Sigmoid colon (tissue), 7 donors: ENCODE measurements at places on chromosomes 2 and 18. TPM values are rescaled to one million over a fixed set of nuclear protein-coding genes. Genes with fewer than 3 reads are reported as not detected.

Gene OTX1
- total RNA-seq = not detected

Gene SETBP1
- total RNA-seq = 67.9 TPM

Gene C2orf72
- total RNA-seq = 0.36 TPM

Gene EFHD1
- 8.7 TPM for total RNA-seq

Gene ALK
- total RNA-seq = 1.1 TPM

Gene SOX11
- 3.1 TPM for total RNA-seq

- H3K27me3 ChIP-seq = no peaks in the 10 kb centered on the region
- no peaks in the 10 kb centered on the region for H3K36me3 ChIP-seq
- DNase-seq = no peak
- H3K4me3 ChIP-seq = no peak overlapping the region
- no peaks in the 10 kb centered on the region for H3K4me1 ChIP-seq
- H3K27ac ChIP-seq = no peak overlapping the region
These were observed 2039.2 kb upstream of the CELF4 start for GRCh38 chr18:39604836-39605235.

GRCh38 chr2:126635281-126635680 is 20.7 kb upstream of the GYPC start:
- no peaks in the 10 kb centered on the region for H3K27me3 ChIP-seq
- DNase-seq = no peak
- H3K27ac ChIP-seq = no peak overlapping the region
- H3K4me1 ChIP-seq = no peaks in the 10 kb centered on the region
- H3K4me3 ChIP-seq = no peak overlapping the region

DNA sequence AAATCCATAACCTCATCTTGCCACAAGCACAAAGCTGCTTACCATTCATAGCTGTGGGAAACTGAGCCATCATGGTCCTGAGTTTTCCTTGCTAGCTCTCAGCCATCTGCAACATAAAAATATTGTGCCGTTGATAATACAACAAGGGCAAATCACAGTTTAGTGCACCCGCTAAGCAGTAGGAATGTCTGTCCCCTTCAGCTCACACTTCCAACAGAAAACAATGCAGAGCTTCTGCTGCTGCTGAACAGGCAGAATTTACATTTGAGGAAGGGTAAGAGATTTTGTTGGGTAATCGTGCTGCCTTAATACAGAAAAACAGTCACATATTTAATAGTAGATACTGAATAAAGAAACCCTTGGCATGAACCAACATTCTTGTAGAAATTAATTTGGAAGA is 32.3 kb downstream of the ITSN2 start:
- no peak overlapping the region for H3K4me3 ChIP-seq
- H3K27ac ChIP-seq = no peak overlapping the region
- H3K36me3 ChIP-seq = no peaks in the 10 kb centered on the region
- DNase-seq = no peak
- no peaks in the 10 kb centered on the region for H3K4me1 ChIP-seq

DNA sequence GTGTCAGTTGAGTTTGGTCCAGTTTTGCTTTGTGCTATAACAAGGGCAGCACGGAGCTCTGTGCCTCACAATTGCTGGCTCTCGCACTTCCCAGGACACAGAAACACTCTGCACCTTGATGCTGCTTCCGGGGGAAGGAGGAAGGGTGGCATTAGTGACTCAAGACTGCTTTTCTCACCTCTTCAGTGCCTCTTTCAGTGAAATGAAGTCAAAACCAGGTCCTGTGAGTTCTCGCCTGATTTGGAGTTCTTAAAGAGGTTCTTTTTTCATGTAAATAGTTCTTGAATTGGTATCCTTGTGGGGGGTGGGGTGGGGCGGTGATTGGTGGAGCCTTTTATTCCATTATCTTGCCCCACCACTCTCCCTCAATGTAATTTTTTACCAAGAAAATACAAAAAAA is 91.5 kb upstream of the MYT1L start:
- no peak for DNase-seq
- H3K27ac ChIP-seq = no peak overlapping the region
- H3K36me3 ChIP-seq = no peaks in the 10 kb centered on the region
- H3K27me3 ChIP-seq = no peaks in the 10 kb centered on the region
- H3K4me1 ChIP-seq = no peaks in the 10 kb centered on the region
- no peak overlapping the region for H3K4me3 ChIP-seq

DNA sequence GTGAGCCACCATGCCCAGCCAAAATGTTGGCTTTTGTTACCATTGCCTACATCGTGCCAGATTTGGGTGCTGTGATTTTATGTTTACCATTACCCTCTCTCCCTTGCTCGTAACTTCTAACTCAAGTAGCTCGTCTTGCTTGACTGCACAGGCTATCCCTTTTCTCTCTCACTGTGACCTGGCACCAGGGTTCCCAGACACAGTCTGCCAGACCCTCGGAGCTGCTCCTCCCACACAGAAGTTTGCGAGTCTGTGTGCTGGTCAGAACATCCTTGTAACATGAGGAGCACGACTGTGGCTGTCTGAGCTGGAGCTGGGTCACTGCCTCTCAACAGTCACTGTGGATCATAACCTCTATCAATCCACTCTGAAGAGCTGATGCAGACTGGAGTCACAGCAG is 152.5 kb upstream of the ACKR3 start:
- no peaks in the 10 kb centered on the region for H3K27me3 ChIP-seq
- no peak overlapping the region for H3K27ac ChIP-seq
- no peaks in the 10 kb centered on the region for H3K36me3 ChIP-seq
- DNase-seq = no peak

- H3K27me3 ChIP-seq = no peaks in the 10 kb centered on the region
- no peak for DNase-seq
- no peak overlapping the region for H3K4me3 ChIP-seq
- no peaks in the 10 kb centered on the region for H3K36me3 ChIP-seq
- no peak overlapping the region for H3K27ac ChIP-seq
These were observed 129.8 kb upstream of the CAB39 start for GRCh38 chr2:230582851-230583283.

GRCh38 chr2:48449073-48449840 is 80.7 kb upstream of the STON1 start:
- H3K4me3 ChIP-seq = no peak overlapping the region
- no peaks in the 10 kb centered on the region for H3K36me3 ChIP-seq
- H3K27me3 ChIP-seq = no peaks in the 10 kb centered on the region
- peak overlapping the region; percentile 39 for H3K27ac ChIP-seq

GRCh38 chr18:55840601-55841170 is 252.7 kb upstream of the TCF4 start:
- H3K27ac ChIP-seq = no peak overlapping the region
- H3K4me1 ChIP-seq = no peaks in the 10 kb centered on the region
- H3K4me3 ChIP-seq = no peak overlapping the region
- H3K36me3 ChIP-seq = no peaks in the 10 kb centered on the region

- H3K4me1 ChIP-seq = no peaks in the 10 kb centered on the region
- no peaks in the 10 kb centered on the region for H3K27me3 ChIP-seq
- H3K27ac ChIP-seq = no peak overlapping the region
- DNase-seq = peak; percentile 51
- H3K36me3 ChIP-seq = no peaks in the 10 kb centered on the region
- no peak overlapping the region for H3K4me3 ChIP-seq
These were observed 104.5 kb downstream of the TPO start for GRCh38 chr2:1517786-1518185.

- H3K4me1 ChIP-seq = no peaks in the 10 kb centered on the region
- no peaks in the 10 kb centered on the region for H3K27me3 ChIP-seq
- no peaks in the 10 kb centered on the region for H3K36me3 ChIP-seq
- DNase-seq = no peak
- H3K27ac ChIP-seq = no peak overlapping the region
- no peak overlapping the region for H3K4me3 ChIP-seq
These were observed 109.4 kb downstream of the KCTD1 start for GRCh38 chr18:26438980-26439379.

DNA sequence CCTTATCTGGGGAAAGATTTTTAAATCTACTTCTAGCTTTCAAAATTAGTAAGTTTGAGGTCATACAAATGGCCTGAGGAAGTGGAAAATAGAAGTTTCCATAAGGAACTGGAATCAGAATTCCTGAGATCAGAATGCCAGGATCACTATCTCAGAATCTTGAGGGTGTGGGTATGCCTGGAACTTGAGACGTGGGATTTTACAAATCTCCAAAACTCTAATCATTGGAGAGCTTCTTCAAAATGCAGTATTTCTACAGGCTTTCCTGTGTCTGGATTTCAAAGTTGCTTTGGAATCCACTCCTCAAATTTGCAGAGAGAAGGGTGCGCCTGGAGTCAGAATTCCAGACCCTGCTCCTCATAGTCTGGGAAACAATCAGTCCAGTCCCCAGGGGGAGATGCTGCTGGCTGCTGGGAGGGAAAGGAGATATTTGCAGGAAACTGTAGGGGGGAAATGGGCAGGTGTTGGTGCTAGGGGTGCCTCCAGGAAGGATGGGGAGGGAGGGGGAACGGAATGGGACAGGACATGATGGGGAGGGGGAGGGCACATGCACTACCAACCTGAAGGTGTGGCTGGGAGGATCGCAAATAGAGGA is 31.0 kb upstream of the CATIP start:
- H3K36me3 ChIP-seq = no peaks in the 10 kb centered on the region
- H3K27me3 ChIP-seq = no peaks in the 10 kb centered on the region
- no peak for DNase-seq
- H3K4me1 ChIP-seq = peaks cover 23% of the 10 kb centered on the region
- no peak overlapping the region for H3K27ac ChIP-seq
- no peak overlapping the region for H3K4me3 ChIP-seq

DNA sequence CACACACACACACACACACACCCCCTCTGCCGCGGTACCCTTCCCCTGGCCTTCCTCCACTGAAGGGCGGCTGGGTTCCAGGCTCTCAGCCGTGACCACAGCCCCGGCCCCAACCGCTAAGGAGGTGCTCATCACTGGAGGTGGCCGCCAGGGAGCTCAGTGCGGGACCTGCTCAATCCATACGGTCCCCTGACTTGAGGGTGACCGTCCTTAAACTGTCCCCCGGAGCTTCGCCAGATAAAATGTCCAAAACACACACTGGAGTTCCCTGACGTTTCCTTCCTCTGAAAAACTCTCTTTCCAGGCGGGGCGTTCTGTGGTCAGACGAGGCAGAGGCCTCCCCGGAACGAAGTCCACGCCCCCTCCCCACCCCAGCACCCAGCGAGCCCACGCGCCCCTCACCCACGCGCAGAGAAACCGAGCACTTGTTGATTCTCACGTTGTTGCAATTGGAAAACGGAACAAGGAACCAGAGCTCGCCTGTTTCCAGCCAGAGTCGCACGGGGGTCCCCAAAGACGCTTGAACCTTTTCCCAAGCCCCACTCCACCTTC is 1.4 kb downstream of the MBP start:
- H3K36me3 ChIP-seq = no peaks in the 10 kb centered on the region
- H3K4me3 ChIP-seq = peak overlapping the region; percentile 75
- peaks cover 24% of the 10 kb centered on the region for H3K27me3 ChIP-seq
- peak overlapping the region; percentile 90 for H3K27ac ChIP-seq

DNA sequence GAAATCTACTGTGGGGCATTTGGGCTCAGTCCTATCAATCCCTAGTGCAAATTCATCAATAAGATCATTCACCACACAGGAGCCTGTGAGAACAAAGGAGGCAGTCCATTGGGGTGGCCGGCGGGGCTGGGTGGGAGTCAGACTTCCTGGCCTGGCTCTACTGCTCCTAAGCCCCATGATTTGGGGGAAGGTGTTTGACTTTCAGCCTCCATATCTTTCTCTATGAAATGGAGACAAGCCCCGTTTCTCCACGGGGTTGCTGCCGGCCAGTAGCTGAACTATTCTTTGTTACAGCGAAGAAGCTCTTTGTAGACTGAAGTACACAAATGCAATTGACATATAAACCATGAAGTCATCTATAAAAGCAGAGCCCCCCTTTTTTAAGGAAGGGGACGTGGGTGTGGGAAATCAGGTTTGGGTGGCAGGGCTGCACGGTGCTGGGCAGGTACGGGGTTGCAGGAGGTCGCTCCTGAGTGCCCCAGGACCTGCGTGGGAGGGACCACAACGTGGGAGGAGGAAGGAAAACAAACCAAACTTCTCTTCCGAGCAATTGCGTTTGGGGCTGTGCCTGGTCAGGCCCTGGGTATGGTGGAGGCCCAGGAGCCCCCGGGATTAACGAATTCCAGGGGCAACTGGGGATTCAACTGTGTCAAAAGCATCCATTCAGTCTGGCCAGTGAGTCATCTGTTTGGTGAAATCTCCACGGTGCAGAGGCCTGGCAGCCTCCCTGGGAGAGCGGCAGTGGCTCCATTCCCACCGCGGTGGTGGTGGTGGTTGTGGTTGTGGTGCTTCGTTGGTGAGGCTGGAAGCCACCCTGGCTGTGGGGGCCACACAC is 18.2 kb downstream of the FBLN7 start:
- H3K36me3 ChIP-seq = no peaks in the 10 kb centered on the region
- H3K4me1 ChIP-seq = no peaks in the 10 kb centered on the region
- no peak for DNase-seq
- no peaks in the 10 kb centered on the region for H3K27me3 ChIP-seq
- no peak overlapping the region for H3K27ac ChIP-seq
- H3K4me3 ChIP-seq = no peak overlapping the region

DNA sequence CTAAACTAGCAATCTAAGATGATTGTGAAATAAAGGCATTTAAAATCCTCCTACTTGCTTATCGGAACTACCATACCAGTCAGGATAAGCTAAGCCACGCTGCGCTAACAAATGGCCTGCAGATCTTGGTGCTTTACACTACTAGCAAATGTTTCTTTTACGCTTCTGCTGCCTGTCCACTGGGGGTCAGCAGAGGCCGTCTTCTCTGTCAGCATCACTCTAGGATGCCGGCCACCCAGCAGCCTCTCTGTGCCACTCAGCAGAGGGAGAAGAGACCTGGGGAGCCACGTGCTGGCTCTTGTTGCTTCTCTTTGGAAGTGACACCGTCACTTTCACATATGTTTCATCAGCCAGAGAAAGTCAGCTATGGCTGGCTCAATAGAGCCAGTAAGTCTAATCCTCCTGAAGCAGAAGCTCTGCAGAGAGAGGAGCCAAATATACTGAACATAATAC is 36.6 kb downstream of the COPS8 start:
- no peak overlapping the region for H3K4me3 ChIP-seq
- H3K36me3 ChIP-seq = no peaks in the 10 kb centered on the region
- peaks cover 26% of the 10 kb centered on the region for H3K4me1 ChIP-seq
- H3K27ac ChIP-seq = peak overlapping the region; percentile 84
- no peaks in the 10 kb centered on the region for H3K27me3 ChIP-seq
- DNase-seq = peak; percentile 87

GRCh38 chr2:122481717-122482116 is 726.3 kb downstream of the TSN start:
- H3K27me3 ChIP-seq = no peaks in the 10 kb centered on the region
- H3K4me3 ChIP-seq = no peak overlapping the region
- H3K27ac ChIP-seq = no peak overlapping the region
- H3K4me1 ChIP-seq = no peaks in the 10 kb centered on the region
- DNase-seq = no peak
- no peaks in the 10 kb centered on the region for H3K36me3 ChIP-seq
